ENCODE measurements at places on chromosomes 2 and 18.

DNA sequence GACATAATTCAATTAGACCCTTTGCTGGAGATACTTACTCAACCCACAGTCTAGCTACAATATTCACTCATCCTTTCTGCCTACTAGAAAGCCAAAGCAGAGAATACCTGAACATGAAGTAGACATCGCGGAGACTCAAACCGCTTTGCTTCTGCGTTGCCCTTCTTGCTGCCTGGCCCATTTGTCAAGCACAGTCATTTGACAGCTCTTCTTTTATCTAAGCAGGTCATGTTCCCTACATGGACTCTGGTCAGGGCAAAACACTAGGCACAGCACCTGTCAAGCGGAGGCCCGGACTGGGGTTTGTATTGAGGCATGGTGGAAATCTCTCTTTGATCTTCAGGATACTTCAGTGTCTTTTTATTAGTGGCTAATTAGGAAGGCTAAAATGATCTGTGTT is 89.7 kb downstream of the FARSB start:
- DNase-seq = no peak

DNA sequence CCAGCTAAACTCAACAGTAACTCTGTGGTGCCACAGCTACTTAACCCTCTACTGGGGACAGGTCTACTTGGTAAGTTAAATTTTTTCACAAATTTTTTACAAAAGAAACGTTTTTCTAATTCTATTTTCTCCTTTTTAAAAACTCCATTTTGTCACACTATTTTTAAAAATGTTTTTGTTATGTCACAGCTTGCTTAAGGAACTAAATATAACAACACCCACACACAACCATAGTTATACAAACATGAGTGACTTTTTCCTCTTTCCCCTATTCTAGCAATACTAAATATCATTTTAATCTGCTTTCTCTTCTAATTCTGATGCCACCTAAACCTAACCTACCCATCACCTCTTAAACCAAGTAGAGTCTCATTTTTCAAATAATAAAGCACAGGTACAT is 160.5 kb upstream of the EPC2 start:
- DNase-seq = no peak

DNA sequence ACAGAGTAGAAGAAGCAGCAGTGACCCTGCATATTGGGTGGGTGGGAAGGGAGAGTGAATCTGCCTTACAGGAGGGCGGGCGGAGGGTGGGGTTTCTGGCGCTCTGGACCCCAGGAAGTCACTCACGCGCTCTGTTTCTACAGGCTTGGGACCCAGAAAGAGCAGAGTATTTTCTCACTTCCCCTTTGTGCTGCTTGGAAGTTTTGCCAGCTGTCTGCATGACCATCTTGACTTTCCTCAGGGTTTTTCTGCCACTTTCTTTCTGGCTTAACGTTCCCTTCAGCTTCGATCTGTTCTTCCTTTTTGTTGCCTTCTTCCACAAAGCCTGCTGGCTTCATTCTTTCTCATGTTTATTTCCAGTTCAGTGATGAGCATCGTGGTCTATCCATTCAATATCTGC is 383.1 kb downstream of the GALR1 start:
- DNase-seq = no peak

GRCh38 chr2:24313744-24314632 is 46.3 kb downstream of the ITSN2 start:
- DNase-seq = no peak

DNA sequence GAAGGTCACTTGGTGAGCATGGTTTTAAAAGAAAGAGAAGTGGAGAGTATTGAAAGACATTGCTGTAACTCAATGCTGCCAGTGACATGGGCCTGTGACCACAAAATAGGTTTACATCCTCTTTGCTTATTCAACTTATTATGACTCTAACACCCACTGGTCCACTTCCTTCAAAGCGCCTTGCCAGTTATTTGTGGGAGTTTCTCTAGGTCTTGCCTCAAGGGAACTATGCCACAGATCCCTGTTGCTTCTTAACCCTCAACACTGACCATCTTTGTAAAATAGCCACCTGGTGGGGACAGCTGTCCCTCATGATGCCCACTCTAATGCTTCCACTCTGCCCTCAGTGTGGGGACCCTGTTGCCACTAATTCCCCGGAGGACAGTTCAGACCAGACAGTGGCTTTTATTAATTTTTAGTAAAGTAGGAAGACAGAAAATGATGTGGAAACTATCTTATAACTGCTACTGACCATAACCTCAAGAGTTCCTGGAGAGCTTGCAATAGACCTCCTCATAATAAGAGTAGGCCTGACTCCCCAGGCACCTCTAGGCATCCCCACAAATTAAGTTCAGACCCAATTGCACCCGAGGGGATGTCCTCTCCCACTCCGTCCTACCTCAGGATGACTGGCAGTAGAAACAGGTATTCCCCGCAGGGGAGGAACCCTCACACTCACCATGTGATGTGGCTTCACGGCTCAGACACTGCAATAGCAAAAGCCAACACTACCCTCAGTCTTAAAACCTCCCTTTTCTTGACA is 31.3 kb upstream of the SLC25A52 start:
- no peak for DNase-seq

Measured in GM23338 (cell line).